ENCODE measurements at places on chromosomes 5 and 9. TPM values are rescaled to one million over a fixed set of nuclear protein-coding genes. Genes with fewer than 3 reads are reported as not detected.

Gene NDUFAF2
- 59.5 TPM for total RNA-seq

Gene PCDHGB1
- 2.0 TPM for total RNA-seq

Gene ZDHHC12
- total RNA-seq, result 193 TPM

Gene IFNA17
- not detected for total RNA-seq

Gene BARHL1
- not detected for total RNA-seq

Gene DIPK1B
- 16.0 TPM for total RNA-seq

Gene CARD6
- 8.5 TPM for total RNA-seq

Gene SOX30
- not detected for total RNA-seq

DNA sequence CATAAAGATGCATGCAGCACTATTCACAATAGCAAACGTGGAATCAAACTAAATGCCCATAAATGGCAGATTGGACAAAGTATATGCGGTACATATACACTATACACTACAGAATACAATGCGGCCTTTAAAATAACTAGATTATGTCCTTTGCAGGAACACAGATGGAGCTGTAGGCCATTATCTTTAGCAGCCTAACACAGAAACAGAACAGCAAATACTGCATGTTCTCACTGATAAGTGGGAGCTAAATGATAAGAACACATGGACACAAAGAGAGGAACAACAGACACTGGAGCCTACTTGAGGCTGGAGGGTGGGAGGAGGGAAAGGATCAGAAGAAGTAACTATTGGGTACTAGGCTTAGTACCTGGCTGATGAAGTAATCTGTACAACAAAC lies 758.2 kb downstream of the TLE1 start:
- DNase-seq, result no peak

DNA sequence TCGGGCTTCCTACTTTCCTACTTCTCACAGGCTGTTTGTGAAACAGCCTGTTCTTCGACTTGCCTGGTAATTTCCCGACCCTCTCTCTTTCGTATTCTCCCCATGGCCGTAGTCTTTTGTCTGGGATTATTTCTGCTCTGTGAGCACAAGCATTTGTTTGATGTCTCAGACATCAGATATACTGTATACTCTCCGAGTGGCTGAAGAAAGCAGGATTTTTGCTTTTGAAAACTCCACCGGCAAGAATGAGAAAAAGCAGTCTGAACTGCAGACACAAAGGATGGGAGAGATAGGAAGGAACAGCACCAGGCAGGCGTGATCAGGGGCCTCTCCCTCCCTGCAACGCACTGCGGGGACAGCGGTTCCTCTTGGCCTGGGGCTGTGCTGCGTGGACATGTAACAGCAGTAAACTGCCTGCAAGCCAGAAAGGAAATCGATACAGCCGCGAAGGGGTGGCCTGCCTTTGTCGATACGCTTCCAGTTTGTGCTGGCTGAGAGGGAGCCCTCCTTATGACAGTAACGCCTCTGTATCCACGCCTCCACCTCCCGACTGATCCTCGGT lies 313.9 kb upstream of the TLE4 start:
- DNase-seq, result no peak

DNA sequence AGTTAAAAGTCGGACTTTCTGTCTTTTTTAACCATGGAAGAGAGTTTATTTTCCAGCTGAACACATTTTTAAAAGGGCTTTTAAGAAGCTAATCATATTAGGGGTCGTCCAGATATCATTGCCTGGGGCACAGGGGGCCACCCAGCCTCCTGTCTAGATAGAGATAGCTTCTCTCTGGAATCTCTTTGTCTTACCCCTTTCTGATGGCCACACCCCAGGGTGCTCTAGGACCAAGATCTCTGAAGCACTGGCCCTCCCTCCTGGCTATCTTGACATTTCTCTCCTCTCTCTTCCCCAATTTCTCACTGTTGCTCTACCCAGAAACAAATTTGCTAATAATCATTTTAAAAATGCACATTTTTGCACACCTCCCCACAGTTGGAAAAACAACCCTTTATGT lies 204.4 kb downstream of the NXNL2 start:
- no peak for DNase-seq

DNA sequence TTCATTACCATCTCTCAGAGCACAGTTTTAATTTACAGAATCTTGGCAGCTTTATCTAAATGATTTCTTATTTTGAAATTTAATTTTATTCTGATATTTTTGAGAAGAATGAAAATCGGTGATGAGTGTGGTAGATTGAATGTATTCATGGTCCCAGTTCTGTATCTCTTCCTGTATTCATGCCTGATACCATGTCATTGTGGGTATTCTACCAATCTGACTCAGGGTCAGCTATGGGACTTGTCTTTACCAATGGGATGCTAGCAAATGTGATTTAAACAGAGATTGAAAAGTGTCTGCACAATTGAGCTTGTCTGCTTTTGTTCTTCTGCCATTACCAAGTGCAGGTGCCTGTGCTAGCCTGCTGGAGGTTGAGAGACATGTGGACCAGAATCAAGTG lies 17.8 kb upstream of the ZNF618 start:
- DNase-seq, result no peak

DNA sequence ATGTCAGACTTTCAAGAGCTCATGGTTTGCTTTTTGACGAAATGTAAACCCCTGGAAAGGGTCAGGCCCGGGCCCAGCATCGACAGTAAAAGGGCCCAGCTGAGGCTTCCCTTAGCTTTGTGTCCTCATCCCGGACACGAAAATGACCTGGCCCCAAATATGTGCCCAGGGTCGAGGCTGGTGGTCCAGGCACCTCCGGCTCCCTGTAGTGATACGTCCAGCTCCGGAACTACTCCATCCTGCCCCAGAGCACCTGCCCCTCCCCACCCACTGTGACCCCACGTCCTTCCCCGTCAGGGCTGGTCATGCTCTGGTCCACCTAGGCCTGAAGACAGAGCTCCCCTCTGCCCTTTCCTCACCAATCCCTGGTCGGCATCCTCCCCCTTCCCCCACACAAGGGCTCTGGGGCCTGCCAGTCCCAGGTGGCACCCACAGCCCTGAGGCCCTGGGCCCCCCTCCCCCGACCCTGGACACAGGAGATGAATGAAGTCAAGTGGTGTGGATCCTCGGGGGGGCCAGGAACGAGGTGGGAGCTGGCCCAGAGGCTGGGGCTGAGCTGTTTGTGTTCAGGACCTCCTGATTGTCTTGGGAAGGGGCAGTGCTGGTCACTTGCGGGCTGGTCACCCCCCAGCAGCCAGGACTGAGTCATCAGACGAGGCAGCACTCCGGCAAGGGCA lies 6.2 kb downstream of the OBP2A start:
- DNase-seq, result no peak

- DNase-seq, result peak; percentile 34
Observed at GRCh38 chr5:14342306-14342705, 199.2 kb downstream of the TRIO start.

DNA sequence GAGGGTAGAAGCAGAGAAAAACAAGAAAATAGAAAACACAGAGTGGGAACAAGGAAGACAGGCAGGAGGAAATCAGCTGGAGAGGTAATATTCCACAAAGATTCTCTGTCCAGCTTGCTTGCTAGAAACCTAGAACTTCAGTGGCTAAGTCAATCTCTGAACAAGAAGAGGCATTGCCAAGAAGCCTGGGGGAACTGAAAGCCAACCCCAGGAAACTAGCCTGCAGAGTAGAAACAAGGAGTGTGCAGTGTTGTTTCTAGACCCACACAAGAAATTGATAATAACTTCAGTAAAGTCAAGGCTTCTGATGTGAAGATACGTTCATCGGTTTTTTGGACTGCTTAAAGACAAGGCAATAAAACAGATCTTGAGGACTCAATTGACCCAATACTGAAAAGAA lies 234.5 kb upstream of the MAP3K1 start:
- no peak for DNase-seq

GRCh38 chr9:109108318-109108717 lies 11.4 kb downstream of the TMEM245 start:
- DNase-seq, result peak; percentile 32

- no peak for DNase-seq
Observed at GRCh38 chr9:79210541-79211243, 361.1 kb upstream of the TLE4 start.

DNA sequence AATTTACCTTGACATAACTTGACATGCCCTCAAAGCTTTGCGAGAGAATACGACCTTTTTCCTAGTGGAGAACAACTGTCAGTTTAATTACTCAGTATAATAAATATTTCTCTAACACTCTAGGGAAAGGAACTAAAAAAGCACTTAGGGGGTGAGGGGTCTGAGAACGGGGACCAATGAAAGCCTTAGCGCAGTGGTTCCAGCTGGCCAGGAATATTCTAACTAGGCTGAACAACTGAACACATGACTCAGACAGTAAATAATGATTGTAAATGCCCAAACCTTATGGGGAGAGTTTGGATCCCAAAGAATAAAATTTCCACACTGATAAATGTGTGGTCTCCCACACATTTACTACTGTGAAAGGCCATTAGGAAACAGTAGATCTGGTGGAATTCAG lies 14.9 kb downstream of the MYO10 start:
- no peak for DNase-seq

GRCh38 chr5:68538814-68539420 lies 323.4 kb downstream of the PIK3R1 start:
- DNase-seq, result no peak

DNA sequence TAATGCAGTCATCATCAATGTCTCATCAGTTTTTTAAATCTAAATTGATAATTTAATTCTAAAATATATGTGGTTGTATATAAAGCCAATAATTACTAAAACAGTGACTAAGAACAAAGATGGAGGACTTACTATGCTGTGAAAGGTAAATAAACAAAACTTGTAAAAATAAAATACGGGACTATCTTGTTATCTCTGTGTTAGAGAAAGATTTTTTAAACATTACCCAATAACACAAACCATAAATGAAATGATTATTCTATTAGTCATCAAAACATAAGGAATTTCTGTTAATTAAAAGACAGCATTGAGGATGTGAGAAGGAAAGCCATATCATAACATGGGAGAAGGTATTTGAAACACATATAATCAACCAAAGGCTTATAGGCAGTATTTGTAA lies 226.2 kb upstream of the SMC2 start:
- DNase-seq, result peak; percentile 4

DNA sequence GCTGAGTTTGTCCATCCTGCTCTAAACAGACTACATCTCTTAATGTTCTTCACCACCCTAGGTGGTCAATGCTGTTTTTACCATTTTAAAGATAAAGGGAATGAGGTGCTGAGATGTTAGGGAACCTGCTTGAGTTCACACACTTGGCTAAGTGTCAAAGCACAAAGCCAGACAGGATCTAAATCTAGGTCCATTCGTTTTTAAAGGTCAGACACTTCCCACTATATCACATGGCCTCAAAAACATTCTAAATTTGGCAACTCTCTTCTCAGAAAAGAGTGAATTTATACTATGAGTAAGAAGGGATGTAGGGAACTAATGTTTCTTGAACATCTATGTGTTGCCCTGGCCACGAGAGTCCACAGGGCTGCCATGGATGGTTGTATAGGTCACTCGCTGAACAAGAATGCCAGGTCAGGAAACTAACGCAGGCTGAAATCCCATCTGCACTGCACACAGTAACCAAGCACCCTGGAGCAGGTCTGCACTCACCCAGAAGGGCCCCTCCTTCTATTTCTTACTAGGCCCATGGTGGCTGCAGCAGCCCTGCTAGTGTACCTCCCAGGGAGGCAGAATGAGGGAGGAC lies 213.0 kb downstream of the SPOCK1 start:
- DNase-seq, result no peak

DNA sequence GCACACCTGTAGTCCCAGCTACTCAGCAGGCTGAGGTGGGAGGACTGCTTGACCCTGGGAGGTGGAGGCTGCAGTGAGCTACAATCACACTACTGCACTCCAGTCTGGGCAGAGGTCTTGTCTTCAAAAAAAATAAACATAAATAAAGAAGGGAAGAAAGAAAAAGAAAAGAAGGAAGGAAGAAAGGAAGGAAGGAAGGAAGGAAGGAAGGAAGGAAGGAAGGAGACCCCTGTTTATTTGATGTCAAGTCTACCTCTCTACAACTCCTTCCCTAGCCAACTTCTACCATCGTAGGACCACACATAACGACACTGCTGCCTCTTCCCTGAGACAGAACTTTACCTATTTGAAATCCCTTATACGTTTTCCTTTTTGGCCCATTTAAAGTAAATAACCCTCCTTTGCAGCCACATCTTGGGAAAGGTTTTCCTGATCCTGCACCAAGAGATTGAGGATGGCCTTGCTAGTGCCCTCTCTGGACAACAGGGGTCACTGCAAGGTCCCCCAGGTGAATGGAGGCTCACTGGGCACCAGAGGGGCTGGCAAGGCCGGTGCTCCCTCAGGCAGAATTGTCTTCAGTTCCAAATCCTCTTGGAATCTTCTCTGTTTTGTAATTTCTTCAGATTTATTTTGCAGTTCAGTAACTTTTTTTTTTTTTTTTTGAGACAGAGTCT lies 10.5 kb downstream of the RPS14 start:
- DNase-seq, result peak; percentile 47

- no peak for DNase-seq
Observed at GRCh38 chr5:135105105-135105484, 71.1 kb upstream of the PITX1 start.

DNA sequence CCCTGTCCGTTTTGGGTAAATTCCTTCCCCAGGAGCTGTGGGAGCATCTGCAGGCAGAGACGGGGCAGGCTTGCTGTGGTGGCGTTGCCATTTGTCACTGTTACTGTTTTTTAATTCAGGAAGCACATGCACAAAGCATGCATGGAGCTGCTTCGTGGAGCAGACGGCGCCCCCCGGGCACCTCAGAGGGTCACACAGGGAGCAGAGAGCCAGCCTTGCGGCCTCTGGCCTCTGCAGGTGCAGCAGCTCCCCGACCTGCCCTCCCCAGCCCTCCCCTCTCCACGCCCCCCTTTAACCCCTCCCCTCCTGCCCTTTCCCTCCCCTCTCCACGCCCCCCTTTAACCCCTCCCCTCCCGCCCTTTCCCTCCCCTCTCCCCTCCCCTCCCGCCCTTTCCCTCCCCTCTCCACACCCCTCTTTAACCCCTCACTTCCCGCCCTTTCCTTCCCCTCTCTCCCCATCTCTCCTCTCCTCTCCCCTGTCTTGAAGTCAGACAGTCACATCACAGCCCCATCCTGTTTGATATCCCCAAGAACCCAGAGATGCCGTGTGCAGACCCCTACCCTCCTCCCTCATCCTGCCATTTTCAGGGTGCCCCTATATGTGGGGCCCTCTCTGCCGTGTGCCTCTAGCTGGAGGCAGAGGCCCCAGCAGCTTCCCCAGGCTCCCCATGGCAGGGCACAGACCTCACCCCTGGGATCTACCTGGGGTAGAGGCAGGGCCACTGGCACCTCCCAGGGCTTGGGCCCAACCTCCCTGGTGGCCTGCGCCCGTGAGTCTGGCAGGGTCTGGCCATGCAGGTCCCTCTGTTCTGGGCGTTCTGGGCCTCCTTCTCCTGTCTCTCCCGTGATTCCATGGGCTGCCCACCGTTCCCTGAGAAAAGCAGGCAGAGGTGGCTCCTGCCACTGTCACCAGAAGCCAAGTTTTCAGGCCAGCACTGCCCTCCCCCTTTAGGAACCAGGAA lies 29.6 kb upstream of the UBAC1 start:
- peak; percentile 46 for DNase-seq

GRCh38 chr9:129334105-129334935 lies 156.3 kb upstream of the IER5L start:
- DNase-seq, result peak; percentile 99

DNA sequence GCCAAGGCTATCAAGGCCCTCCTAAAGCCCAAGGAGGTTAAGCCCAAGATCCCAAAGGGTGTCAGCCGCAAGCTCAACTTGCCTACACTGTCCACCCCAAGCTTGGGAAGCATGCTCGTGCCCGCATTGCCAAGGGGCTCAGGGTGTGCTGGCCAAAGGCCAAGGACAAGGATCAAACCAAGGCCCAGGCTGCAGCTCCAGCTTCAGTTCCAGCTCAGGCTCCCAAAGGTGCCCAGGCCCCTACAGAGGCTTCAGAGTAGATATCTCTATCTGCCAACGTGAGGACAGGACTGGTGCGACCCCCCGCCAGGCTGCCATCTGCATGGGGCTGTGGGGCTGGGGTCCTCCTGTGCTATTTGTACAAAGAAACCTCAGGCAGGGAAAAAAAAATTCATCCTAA lies 3.3 kb downstream of the HOMER1 start:
- no peak for DNase-seq
